ENCODE measurements at places on chromosomes 7 and 10.

DNA sequence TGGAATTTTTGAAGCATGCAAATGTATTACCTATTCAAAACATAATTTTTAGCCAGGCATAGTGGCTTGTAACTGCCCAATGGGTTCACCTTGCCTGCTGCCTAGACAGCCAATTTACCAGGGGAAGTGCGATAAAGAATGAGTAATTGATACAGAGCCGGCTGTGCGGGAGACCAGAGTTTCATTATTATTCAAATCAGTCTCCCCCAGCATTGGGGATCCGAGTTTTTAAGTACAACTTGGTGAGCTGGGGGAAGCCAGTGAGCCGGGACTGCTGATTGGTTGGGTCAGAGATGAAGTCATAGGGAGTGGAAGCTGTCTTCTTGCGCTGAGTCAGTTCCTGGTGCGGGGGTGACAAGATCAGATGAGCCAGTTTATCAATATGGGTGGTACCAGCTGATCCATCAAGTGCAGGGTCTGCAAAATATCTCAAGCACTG is 29.1 kb upstream of the NRBF2 start:
- DNase-seq: no peak

DNA sequence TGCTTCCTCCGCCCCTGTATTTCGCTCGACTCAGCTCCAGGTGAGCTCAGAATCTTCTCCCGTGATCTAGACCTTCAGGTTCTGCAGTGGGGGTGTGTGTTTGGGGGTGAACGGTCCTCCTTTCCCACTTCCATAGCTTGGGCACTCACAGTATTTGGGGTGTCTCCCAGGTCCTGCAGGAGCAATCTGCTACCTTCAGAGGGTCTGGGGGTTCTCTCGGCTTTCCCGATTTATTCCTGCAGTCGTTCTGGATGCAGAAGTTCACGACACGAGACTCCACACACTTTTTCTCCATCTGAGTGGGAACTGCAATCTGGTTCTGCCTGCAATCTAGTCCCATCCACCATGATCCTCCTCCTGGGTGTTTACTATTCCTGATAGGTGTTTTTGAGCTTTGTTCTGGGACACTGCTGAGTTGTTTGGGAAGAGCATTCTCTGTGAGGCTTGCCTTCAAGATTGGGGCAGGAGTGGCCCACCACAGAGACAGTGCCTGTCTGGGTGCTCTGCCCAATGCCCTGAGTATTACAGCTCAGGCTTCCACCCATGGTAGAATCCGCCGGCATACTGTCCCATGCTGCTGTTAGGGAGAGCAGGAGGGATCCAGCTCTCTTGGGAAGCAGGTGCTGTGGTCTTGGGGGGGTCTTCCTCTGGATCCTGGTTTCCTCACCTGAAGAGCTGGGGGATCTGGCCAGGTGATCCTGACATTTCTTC is 29.8 kb downstream of the JAKMIP3 start:
- DNase-seq: no peak

DNA sequence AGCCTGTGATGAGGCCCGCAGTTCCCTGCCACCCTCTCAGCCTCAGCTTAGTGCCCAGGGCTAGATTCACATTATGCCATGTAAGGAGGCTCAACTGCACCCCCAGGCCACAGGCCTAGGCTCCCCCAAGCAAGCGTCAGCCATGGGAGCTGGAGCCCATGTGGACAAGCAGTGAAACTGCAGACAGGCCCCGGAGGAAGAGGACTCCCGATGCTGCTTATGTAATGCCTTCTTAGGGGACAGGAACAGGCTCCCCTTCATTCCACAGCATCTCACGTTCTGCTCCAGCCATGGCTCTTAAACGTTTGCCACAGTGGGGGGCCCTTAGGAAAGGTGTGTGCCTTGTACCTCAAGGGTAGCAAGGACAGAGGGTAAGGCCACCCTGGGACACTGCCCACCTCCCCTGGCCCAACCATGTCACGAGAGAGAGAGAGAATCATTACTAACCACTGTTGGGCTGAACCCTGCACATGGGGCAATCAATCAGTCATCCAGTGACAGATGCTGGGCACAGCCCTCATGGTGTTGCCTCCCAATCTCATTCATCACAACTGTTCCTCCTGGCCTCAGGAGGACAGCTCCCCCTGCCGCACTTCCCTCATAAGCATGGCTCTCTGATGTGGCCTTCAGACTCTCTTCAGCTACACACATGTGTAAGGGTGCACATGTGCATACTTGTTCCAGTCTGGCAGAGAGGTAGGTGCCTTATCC is 263.0 kb downstream of the GRID1 start:
- no peak for DNase-seq

DNA sequence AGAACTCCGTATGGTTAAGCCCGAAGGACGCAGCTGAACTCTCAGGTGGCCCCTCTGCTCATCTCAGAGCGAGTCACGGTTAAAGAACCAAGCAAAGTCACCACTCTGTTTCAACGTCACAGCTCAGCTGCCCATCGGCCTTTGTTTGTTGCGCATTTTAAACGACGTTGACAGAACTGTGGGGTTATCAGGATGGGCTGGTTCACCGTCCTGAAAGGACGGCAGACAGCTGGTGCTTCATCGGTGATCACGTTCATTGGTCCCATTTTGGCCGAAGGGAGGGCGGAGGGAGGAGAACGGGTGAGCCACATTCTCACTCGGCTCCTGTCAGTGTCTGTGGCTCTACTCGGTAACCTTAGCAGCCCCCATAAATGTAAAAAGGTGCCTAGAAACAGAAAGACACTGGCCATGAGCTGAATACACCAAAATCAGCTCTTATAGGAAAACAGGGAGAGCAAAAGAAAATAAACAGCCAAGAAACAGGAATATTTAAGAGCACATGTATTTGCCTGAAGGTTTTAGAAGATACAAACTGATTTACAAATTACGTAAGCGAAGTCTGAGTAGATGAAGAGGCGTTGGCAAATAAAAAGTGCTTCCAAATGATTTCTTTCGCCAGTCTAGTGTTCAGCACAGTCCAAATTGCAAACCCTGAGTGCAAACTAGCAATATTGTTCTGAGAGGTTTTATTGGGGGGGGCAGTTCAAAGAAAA is 8.4 kb downstream of the PRKAG2 start:
- DNase-seq: no peak

GRCh38 chr10:15316871-15317464 is 54.1 kb downstream of the FAM171A1 start:
- no peak for DNase-seq

DNA sequence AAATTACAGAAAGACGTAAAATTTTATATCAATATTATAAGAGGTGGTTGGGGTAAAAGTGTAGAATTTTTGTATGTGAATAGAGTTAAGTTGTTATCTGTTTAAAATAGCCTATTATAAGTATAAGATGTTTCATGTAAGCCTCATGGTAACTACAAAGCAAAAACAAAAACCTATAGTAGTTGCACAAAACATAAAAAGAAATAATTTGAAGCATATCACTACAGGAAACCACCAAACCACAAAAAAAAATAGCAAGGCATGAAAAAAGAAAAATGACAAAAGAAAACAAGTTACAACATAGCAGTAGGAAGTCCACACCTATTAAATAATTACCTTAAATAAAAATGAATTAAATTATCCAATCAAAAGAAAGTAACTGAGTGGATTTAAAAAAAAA is 12.4 kb upstream of the GSTK1 start:
- no peak for DNase-seq

DNA sequence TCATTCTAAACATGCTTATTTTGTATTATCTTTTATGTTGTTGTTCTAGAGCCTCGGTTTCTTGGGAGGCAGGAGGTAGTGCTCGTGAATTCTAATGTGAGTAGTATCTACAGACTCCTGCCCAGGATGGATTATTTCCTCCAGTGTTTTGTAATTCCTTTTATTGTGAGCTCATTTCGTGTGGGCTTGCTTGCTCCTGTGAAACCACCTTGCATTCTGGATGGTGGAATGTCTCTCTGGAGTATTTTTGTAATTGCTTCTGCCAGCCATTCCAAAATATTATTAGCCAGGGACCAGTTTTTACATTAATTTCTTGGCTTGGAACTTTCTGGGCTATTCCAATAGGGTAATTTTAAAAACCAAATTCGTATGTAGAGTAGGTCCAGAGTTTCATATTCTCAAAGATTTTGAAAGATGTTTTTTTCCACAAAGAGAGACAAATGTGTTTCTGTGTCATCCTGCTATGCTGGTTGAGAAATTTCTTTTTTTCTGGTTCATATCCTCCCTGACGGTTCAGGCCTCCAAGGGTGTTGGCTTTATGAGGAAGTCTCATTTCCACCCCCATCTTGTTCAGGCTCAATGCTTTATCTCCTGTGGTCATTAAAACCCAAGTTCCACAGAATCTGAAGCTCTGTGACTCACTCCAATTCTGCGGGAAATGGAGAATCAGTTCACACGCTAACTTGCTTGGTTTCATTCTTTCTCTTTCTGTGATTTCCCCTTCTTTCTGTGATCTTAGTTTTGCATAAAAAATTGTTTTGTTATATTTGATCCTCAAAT is 41.7 kb upstream of the CALD1 start:
- DNase-seq: no peak

GRCh38 chr7:73446682-73447081 is 13.1 kb downstream of the FZD9 start:
- DNase-seq: no peak

All from activated T-cell treated with anti-CD3 and anti-CD28 coated beads for 1 hour (primary cell).